ENCODE measurements at places on chromosomes 5 and 9.
A peak's percentile ranks its signal among the peaks of the same experiment; 100 is the strongest.

GRCh38 chr5:115377468-115378217 is 81.2 kb upstream of the CCDC112 start:
- DNase-seq: no peak

- DNase-seq: no peak
Measured at GRCh38 chr5:87339986-87340385, 72.3 kb downstream of the RASA1 start.

DNA sequence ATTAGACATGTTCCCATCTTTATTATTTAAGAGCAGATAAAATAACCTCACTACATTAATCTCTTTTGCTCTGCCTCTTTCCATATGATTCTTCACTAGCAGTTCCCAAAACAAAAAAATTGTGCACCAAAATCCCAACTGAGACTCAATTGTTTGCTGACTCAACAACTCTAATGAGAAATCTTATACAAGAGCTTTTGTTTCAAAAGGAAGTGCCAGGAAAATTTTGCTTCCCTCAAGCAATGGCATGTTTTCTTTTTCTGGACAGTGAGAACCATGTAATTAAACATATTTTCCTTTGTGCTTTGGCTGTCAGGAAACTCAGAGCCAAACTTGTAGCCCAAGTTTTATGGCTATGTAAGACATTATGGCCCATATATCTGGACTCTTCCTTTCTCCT is 62.0 kb downstream of the TMC1 start:
- DNase-seq: no peak

- no peak for DNase-seq
Measured at GRCh38 chr5:176863041-176863764, 35.9 kb downstream of the HK3 start.

GRCh38 chr5:8949908-8950307 is 596.0 kb downstream of the SEMA5A start:
- DNase-seq: no peak

DNA sequence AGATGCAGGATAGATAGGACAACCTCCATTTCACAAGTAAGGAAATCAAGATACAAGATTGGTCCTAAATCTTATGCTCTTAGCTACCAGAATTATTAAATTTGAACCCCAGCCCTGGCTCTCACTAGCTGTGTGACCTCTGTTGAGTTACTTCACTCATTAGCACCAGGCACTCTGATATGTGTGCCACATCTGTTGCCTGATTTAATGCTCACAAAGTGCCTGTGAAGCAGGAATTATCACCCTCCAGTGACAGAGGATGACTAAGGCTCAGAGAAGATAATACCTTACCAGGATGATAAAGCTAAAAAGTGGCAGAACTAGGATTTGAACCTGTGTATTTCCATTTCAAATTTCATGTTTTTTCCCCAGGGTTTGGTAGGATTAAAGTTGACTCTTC is 110.0 kb downstream of the PLPPR1 start:
- DNase-seq: no peak

- DNase-seq: no peak
Measured at GRCh38 chr9:5231212-5231611, at the start of gene INSL4. Gene INSL4, plus strand, starts transcription at chr9:5231419. Its CDS starts 105 bp downstream, at chr9:5231524.

DNA sequence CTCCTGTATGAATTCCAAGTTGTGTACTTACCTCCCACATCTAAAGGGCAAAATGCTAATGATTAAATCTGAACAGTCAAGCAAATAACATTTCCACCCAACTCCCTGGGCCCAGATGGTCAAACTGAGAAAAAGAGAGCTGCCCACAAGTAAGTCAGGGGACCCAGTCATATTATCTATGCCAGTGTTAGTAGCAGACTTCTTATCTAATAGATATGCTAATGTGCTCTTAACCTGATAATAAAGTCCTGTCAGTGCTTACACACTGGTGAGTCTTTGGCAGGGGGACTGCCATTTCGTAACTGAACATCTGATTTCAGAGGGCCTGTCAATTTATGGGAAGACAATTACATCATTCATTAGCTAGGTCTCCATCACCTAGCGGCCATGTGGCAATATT is 292.3 kb upstream of the WWC1 start:
- DNase-seq: no peak

DNA sequence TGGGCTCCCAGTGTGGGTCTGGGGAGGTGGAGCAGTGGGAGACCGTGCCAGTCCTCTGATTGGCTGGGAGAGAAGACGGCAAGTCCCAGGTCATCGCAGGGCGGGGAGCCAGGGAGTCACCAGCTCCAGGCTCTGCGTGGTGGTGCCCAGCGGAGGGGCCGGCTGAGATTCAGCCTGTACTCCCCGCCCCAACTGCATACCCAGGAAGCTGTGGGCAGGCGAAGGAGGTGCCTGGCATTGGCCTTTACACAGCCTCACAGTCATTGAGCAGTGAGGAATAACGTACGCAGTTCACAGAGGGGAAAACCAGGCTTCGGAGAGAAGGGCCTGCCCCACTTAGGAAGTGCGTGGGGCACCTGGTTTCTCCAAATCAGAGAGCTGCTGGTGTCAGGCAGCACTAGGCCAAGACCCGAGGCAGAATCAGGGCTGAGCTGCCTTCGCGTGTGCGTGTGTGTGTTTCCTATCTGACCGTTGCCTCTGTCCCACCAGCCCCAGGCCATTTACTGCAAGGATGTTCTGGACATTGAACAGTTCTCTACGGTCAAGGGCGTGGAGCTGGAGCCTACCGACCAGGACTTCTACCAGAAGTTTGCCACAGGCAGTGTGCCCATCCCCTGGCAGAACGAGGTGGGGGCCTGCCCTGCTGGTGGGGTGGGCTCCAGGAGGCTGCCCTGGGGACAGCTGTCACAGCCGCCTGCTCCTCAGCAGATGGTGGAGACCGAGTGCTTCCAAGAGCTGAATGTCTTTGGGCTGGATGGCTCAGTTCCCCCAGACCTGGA is 6.2 kb upstream of the PRR7 start:
- no peak for DNase-seq

DNA sequence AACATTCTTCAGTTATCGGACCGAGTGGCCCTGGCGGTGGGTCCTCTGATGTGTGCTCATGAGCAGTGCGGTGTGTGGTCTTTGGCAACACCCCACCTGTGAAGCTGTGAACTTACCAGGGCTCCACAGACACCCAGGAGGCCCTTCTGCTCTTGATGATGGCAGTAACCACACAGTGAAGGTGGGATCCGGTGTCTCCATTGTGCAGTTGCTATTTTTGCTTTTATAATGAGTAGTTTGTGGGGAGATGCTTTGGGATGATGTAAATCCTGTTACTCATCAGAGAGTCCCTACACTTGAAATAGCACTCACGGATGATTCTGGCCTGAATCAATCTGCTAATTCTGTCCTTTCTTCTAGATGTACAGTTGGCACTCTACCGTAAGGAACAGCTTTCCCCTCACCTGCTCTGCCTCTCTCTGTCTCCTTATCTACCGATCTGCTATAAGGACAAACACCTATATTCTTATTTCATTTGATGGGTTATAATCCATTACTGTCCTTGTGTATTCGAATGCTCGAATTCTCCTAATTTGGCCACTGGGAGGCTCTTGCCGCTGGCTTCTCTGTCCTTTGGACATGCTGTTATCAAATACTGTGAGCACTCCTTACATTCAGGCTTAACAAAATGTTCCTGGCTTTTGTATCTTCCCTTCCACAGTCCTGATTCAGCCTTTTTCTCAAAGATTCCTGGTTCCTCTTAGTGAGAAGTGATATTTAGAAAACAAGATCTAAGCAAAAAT is 20.2 kb downstream of the ATPSCKMT start:
- no peak for DNase-seq

GRCh38 chr5:172779691-172780341 is 8.8 kb upstream of the DUSP1 start:
- no peak for DNase-seq

DNA sequence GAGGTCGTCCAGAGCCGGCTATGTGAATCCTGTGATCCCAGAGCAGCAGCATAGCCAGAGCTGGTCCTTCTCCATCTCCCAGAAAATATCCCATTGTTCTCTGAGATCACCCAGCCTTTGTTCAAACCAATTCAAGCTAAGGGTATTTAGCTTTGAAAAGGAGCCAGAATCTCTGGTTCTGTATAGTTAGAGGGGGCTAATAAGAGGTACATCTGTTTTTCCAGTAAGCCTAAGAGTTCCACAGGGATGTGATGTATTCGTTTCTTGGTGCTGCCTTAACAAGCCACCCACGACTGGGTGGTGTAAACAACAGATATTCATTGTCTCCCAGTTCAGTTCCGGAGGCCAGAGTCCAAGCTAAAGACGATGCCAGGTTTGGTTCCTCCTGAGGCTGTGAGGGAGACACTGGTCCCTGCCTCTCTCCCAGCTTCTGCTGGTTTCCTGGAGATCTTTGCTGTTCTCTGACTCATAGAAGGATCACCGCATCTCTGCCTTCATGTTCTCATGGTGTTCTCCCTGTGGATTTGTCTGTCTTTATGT is 344.8 kb downstream of the MTRR start:
- DNase-seq: no peak

GRCh38 chr9:133974631-133975341 is 17.3 kb downstream of the VAV2 start:
- DNase-seq: no peak

DNA sequence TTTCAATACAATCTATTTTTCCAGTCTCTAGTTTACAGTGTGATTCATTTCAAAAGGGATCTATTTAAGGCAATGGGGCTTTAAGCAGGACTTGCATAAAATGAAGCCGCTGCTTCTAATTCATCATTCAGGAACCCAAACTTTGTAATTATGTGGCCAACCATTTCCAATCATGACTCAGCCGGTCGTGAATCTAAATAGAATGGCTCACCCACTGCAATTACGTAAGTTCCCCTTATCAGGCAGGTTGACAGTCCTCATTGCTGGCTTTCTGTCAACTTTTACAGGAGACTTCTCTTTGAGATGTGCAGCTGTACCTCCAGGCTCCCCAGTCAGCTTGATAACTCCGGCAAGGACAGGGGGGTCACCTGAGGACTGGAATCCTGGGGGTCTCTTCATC is 152.8 kb upstream of the DAP start:
- DNase-seq: no peak

GRCh38 chr5:176134529-176135223 is 103.5 kb upstream of the SIMC1 start:
- no peak for DNase-seq

- no peak for DNase-seq
Measured at GRCh38 chr9:93097511-93098201, 1.6 kb downstream of the CARD19 start.

GRCh38 chr9:98142182-98142907 is 23.3 kb upstream of the TRIM14 start:
- DNase-seq: no peak

GRCh38 chr5:132905938-132906337 is 32.5 kb downstream of the LEAP2 start:
- no peak for DNase-seq

GRCh38 chr9:38047301-38048251 is 21.5 kb downstream of the SHB start:
- DNase-seq: no peak

GRCh38 chr5:169153405-169153804 is 147.5 kb downstream of the SLIT3 start:
- DNase-seq: no peak

- no peak for DNase-seq
Measured at GRCh38 chr5:116272281-116272941, 187.6 kb downstream of the COMMD10 start.

DNA sequence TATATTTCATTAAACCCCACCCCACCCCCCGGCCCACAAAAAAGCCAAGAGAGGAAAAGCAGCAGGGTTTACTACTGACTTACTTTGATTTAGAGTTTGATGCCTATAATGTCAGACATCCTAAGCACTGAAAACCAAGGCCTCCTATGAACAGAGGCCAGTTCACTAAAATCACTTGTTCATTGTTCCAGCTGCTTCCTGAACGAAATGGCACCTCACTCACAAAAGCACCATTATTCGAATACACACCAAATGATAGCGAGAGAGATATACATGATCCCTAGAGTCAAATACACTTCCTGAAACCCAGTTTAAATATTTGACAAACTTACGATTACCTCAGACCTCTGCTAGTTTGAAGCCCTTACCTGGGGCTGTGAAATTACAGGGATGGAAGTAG is 66.6 kb downstream of the LPAR1 start:
- DNase-seq: no peak

DNA sequence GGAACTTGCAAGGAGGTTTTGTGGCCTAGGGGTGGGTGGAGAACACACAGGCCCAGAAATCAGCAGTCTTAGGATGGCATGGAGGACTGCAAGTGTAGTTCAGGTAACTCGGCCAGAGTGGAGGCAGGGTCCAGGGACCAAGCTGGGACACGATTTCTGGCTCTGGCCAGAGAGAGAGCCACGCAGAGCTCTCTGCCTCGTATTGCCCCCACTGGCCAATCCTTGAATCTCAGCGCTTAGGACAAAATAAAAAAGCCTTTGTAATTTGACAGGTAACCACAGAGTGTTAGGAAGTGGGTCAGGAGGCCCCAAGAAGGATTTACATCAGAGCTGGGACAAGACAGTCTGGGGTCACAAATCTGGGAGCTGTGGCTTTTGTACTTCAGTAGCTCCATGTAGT is 11.7 kb downstream of the MAP3K1 start:
- DNase-seq: no peak

GRCh38 chr9:18393340-18394130 is 80.4 kb upstream of the ADAMTSL1 start:
- DNase-seq: no peak

GRCh38 chr9:99118782-99119466 is 14.0 kb downstream of the TGFBR1 start:
- DNase-seq: no peak

- DNase-seq: no peak
Measured at GRCh38 chr9:125438506-125439433, 177.1 kb downstream of the GAPVD1 start.

- no peak for DNase-seq
Measured at GRCh38 chr9:17013010-17013409, 121.8 kb upstream of the CNTLN start.

GRCh38 chr9:70832492-70832891 is 288.9 kb downstream of the TRPM3 start:
- no peak for DNase-seq

DNA sequence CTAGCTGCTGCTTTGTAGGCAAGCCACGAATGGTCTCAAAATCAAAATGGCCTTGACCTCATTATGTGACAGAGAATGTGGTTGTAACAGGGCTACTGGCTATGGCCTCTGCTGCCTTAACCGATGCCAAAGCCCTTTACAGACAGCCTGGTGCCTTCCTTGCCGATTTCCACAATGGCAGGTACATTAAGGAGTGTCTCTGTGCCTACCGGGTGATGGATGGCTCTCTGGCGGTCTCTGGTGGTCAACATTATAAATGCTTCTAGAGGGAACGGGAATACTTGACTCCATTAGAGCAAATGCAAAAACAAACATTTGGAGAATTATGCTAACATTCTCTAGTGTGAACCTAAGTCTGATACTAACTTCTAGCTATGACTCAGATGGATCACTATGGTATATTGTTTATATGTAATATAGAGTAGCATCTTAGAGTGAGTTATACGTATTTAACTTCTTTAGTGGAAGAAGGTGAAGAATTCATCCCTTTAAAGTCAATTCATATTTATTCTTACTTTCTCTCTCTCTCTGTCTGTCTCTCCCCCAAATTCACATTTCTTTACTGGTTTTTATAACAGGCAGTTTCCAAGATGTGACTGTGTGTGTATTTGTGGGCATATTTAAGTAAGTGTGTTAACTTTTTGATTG is 52.5 kb downstream of the RPS23 start:
- peak; percentile 7 for DNase-seq

All from activated CD8-positive, alpha-beta memory T cell treated with anti-CD3 and anti-CD28 coated beads for 1 hour (primary cell).